Activated T-cell treated with anti-CD3 and anti-CD28 coated beads, Interleukin-2, amount 50 U/mL, for 72 hours (primary cell): ENCODE measurements at places on chromosomes 6 and 20.

- peak; percentile 84 for DNase-seq
Measured at GRCh38 chr20:1965520-1966351, 28.1 kb downstream of the PDYN start.

DNA sequence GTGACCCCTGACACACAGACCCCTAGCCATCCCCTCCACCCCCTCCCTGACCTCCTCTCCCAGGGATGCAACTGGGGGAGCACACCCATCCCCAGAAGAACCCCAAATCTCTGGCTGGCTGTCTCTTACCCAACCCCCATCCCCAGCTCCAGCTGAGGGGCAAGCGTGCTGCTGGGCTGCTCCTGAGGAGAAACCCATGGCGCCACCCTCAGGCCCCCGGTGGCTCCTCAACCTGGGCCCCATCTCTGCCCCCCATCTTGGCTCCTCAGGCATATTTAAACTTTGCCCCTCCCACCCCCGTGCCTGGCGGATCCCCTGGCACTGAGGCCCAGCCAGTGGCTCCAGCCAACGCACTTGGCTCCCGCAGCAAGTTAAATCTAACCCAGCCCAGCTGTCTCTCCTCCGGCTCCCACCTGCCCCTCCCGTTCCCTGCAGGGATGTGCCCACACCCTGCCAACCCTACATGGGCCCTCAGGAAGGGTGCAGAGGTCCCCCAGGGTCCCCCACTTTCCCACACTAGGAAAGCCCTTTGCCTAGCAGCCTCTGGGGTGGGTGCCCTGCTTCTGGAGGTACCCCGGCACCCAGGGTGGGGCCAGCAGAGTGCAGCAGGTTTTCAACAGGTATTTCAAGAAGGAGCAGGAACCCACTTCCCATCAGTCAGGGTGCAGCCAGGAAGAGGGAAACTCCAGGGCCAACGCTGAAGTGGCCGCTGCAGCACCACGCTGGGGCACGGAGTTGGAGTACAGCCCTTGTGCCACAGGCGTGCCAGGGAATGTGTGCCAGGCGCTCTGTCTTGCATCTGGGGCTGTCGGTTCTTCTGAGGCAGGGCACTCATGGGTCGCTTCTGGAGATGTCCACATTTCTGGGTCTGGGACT, 5.3 kb upstream of the OSBPL2 start:
- DNase-seq: no peak

GRCh38 chr6:169997930-169998218, 246.5 kb downstream of the ERMARD start:
- no peak for DNase-seq

DNA sequence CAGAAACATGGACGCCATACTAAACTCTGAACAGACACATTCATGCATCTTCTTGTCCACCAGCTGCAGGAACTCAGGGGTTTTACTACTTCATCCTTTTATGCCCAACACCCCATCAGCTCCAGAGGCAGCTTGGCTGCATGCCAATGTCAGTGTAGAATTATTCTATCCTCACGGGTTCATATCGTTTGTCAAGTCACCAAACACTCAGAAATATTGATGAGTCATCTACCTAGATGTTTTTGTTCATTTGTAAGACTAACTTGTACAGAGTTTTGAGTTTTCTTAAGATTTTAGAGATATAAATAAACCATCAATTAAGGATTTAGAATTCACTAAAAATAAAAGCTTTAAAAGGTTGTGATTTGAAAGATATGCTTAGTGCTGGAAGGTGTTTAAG, 590.7 kb upstream of the FLRT3 start:
- DNase-seq: no peak

GRCh38 chr20:55365745-55366144, 639.6 kb downstream of the CBLN4 start:
- DNase-seq: no peak

- DNase-seq: no peak
Measured at GRCh38 chr6:17339308-17339670, 54.1 kb upstream of the CAP2 start.

DNA sequence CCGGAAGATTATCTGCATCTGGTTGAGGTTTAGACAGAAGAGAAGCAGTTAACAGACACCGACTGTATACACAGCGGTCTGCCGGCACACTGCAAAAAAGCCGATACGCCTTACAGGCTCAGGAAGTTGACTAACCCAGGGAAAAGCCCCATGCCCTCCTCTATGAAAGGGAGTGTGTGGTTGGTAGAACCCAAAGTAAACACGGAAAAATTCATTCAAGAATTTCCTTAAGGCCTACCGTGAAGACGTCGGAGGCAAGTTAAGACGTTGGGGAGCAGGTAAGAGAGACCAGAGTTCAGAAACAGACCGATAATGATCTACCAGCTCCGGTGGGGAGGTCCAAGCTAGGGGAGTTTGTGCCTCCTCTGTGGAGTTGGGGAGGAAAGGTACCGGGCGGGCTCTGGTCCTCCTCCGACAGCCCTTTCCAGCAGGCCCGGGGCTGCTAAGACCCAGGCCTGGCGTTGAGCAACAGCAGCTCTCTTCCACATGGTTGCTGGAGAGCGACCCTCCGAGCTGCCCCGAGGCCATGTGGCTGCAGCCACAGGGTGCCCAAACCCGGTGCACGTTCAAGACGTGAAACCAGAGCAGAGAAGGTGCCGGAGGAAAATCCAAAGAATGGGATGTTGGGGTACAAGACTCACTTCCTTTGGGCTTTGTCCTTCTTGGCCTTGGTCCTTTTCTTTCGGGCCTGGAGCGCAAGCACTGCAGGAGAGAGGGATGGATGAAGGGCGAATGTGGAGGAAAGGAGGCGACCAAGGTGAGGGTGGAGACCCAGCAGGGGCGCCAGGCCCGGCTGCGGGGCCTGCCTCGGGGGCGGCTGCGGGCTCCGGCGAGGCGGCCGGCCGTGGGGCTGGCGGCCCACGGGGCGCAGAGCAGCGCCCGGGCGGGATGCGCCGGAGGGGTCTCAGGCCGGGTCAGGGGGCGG, 809 bp downstream of the SRPK1 start:
- DNase-seq: peak; percentile 65

DNA sequence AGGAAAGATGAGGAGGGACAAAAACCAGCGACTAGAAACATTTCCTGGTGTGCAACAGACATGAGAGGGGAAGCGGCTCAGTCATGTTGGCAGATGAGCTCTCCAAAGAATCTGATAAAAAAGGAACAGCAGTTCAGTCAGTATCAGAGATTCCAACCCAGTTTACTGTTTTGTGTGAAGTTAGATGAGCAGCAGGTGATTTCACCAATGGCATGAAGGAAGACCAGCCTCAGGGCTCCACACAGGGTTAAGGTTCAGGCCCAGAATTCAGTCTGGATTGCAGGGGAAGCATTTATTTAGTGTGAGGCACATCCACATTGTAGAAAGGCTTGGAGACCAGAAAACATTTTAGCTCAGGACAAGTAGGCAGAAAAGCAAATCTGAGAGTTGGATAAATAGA, 317.8 kb downstream of the C6orf118 start:
- DNase-seq: no peak

- no peak for DNase-seq
Measured at GRCh38 chr20:54590856-54591255, 115.5 kb downstream of the DOK5 start.

DNA sequence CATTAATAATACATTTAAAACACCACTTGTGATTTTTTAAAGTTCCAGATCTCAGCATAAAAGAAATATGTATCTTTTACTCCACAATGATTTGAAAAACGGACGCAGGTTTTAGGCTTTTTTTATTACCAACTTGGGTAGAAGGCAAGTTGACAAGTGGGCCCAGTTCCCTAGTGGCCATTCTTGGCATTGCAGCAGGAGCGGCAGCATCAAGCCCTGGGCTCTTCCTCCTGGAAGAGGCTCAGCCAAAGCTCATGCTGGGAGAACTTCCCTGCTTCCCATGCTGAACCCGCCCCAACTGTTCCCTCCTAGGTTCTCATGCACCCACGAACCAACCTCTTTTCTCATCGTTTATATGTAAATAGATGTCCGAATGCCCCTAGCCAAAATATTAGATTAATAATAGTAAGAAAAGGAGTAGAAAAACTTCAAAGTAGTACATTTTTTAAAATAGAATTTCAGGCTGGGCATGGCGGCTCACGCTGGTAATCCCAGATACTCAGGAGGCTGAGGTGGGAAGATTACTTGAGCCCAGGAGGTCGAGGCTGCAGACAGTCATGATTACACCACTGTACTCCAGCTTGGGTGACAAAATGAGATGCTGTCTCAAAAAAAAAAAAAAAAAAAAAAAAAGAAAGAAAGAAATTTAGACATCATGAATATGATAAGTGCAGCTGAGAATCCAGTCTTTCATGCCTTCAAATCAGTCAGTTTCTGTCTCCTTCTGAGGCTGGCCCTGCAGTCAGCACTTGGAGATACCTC, 18.2 kb upstream of the MYB start:
- peak; percentile 49 for DNase-seq

DNA sequence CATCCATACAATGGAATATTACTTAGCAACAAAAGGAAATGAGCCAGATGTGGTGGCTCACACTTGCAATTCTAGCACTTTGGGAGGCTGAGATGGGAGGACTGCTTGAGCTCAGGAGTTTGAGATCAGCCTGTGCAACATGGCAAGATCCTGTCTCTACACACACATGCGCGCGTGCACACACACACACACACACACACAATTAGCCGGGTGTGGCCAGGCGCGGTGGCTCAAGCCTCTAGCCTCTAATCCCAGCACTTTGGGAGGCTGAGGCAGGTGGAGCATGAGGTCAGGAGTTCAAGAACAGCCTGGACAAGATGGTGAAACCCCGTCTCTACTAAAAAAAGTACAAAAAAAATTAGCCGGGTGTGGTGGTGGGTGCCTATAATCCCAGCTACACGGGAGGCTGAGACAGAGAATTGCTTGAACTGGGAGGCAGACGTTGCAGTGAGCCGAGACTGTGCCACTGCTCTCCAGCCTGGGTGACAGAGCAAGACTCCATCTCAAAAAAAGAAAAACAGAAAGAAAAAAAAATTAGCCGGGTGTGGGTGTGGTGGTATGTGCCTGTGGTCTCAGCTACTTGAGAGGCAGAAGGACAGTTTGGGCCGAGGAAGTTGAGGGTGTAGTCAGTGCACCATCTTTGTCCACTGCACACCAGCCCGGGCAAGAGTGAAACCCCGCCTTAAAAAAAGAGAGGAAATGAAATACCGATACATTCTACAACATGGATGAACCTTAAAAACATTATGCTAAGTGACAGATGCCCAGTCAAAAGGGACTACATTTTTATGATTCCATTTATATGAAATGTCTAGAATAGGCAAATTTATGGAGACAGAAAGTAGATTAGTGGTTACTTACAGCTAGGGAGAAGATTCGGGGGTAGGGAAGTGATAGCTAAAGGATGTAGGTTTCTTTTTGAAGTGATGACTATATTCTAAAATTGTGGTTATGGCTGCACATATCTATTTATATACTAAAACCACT, 52.5 kb downstream of the RBL1 start:
- DNase-seq: peak; percentile 14

DNA sequence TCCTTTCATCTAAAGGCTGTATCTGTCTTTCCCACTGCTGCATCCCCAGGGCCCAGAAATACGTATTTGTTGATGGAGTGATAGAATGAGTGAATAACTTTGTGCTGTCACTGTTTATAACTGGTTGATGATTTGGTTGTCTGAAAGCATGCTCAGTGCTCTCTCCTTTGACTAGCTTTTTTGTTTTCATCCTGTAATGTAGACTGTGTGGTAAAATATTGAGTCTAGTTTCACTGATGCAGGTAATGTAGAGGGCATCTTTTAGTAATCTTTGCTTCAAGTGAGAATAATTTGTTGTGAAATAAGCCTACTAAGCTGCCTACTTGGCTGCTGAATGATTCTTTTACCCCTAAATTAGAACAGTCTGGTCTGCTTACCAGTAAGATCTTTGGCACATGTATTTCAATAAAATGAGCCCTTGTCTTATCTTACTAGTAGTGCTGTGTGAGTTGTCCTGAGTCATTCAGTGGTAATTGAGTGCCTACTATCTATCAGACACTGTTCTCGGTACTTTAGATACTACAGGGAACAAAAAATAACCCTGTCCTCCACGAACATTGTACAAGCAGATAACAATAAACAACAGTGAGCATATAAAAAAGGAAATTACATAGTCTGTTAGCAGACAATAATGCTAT, 39.9 kb downstream of the MAPK14 start:
- DNase-seq: no peak

- DNase-seq: peak; percentile 72
Measured at GRCh38 chr6:35583893-35584688, 71.4 kb upstream of the TULP1 start.

DNA sequence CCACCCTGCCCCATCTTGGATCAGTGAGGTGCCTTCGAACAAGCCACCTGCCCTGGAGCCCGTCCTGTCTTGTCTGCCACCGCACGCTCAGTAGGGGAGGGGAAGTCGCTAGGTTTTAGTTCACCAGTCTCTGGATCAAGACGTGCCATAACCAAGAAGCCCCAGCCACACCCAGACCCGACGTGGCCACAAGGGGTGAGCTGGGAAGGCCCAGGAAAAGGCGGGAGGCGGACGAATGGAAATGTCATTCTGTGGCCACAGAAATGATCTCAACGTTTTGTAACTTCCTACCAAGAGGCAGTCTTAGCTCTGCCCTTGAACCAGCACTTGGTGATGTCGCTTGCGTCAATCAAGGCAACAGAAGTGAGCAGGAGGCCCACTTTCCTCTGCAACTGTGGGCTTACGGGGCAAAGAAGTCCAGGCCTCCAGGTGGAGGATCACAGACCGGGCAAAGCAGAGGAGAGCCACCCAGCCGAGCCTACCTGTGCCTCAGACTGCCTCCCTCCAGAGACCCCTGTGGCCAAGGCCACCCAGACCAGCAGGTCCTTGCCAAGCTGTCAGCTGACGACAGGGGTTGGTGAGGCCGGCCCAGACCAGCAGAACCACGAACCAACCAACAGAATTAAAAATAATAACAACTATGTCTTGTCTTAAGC, 14.5 kb downstream of the GMEB2 start:
- DNase-seq: no peak

DNA sequence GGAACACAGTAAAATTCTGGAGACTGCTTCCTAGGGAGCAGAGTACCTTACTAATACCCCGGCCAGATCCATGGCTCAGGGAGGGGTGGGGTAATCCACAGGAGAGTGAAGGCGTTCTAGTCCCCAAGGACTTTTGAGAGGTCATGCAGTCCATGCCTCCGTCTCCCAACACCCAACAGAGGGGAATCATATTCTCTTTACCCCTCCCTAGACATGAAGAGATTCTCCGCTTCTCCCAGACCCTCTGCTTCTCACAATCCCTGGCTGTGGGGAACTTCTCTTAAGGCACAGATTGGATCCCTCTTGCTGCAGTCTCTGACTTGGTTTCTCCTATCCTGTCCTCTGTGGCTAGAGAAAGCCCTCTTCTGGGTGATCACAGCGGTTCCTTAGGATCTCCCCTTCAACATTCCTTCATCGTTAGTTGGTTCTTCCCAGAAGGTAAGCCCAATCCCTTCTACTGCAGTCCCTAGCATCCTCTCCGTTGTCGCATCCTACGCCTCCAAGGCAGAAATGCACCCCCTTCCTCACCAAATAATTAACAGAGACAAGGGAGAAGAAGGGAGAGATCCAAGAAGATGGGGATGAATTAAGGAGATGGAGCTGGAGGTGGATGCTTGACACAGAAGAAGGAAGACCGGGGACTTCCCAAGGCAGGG, 562 bp downstream of the GGT7 start:
- DNase-seq: no peak

GRCh38 chr6:53725791-53726575, 60.4 kb upstream of the KLHL31 start:
- peak; percentile 79 for DNase-seq
